ENCODE measurements at places on chromosomes 16 and 17.

DNA sequence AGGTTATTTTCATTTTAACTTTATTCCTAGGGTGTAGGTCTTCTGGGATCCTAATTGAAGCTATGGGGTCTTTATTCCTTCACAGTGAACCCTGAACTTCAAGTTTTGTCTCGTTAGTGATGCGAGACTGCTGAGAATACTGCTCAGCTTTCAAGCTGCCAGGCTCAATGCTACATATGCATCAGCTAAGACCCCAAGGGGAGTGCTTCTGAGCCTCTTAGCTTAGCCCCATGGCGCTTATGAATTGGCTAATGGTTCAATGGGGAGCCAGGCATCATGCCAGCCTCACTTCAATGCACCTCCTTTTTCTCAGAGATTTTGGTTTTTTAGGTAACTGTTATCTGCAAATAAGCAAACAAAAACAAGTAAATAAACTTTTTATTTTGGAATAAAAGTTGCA is 94.1 kb upstream of the SIAH1 start:
- DNase-seq: no peak

GRCh38 chr16:50463581-50464324 is 84.4 kb upstream of the NKD1 start:
- DNase-seq: no peak

DNA sequence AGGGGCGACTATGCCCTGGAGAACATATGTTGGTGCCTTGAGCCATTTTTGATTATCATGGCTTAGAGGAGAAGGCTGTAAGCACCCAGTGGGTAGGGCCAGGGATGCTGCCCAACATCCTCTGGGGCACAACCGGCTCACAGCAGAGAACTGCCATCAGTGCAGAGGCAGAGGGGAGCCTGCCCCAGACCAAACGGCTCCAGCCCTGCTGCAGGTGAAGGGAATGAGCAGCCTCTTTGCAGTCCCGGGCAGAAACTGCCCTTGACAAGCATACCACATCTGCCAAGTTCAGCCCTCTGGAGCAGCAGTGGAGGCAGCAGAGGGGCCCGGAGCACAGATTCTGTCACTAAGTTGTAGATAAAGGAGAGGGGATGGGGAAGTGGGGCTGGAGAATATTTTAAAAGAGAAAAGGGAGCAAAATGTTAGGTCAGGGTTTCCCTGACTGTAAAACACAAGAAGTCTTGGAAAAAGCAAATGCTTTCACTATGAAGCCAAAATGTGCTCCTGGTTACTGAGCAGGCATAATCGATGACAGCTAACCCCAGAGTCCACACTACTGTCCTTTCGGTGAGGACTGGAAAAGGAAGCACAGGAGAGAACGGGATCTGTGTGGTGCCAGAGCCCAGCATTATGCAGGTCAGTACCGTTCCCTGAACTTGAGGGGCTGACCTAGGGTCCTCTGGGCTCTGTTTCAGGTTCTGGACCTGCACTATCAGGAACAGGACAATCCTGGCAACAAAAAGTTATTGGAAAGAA is 72.0 kb downstream of the CREBBP start:
- no peak for DNase-seq

DNA sequence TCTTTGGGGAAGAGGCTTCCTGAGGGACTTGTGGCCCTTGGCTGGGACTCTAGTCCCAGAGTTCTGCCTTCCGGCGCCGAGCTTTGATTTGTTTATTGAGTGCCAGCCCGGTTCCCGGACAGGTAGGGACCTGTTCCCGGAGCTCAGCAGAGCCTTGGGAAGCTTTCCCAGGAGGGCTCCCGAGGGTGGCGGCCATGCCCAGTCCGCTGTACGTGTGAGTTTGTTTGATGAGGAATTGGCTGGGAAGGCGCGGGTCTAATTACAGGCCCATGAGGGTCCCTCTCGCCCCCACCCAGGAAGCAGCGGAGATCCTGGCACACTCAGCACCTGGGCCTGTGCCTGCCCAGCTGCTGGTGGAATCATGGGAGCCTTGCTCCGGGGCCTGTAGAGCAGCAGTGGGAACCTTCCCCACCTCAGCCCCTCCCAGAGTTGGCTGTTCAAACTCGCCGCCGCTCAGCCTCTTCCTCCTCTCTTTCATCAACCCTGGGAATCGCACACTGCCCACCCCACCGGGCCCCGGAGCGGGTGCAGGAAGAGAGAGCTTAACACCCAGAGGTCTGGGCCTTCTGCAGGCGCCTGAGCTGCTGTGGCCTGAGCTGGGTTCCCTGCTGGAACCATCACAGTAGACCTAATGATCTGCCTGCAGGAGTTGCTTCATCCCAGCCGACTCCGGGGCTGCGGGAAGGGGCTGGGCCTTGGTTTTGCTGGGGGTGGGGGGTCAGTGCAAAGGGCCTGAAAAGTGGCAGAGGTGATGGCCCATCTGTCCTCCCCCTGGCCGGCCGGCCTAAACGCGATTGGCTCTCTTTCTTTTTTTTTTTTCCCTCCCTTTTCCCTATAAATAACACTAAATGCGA is 313.7 kb downstream of the SEC14L1 start:
- peak; percentile 44 for DNase-seq

GRCh38 chr17:82301916-82302567 is 15.4 kb downstream of the CD7 start:
- no peak for DNase-seq

DNA sequence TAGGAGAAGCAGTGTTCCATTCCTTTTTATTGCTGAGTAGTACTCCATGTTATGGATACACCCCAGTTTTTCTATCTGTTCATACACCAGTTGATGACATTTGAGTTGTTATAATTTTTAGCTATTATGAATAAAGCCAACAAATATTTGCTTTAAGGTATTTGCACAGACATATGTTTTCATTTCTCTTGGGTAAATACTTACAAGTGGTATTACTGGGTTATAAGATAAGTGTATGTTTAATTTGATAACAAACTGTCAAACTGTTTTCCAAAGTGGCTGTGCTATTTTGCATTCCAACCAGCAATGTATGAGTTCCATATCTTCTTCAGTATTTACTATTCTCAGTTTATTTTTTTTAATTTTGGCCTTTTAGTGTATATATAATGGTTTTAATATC is 27.7 kb upstream of the GFOD2 start:
- DNase-seq: no peak

GRCh38 chr16:29656688-29657523 is 6.1 kb upstream of the SPN start:
- no peak for DNase-seq

- DNase-seq: no peak
These were observed 30.3 kb downstream of the ASPA start for GRCh38 chr17:3506054-3506453.

DNA sequence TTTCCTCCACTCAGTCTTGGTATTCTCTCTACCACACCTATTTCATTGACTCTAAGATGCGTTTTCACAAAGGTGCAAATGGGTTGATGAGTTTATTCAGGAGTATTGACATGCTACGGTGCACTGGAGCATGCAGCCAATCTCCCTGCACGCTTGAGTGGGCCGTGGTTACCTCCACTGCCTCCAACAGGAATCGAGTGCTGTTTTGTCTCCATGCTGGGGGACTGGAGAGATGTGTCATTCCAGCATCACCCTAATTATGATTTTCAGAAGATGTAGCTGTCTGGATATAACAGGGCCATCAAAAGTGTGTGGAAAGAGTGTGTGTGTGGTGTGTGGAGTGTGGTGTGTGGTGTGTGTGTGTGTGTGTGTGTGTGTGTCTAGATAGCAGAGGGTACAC is 351.6 kb upstream of the ZFHX3 start:
- DNase-seq: no peak

DNA sequence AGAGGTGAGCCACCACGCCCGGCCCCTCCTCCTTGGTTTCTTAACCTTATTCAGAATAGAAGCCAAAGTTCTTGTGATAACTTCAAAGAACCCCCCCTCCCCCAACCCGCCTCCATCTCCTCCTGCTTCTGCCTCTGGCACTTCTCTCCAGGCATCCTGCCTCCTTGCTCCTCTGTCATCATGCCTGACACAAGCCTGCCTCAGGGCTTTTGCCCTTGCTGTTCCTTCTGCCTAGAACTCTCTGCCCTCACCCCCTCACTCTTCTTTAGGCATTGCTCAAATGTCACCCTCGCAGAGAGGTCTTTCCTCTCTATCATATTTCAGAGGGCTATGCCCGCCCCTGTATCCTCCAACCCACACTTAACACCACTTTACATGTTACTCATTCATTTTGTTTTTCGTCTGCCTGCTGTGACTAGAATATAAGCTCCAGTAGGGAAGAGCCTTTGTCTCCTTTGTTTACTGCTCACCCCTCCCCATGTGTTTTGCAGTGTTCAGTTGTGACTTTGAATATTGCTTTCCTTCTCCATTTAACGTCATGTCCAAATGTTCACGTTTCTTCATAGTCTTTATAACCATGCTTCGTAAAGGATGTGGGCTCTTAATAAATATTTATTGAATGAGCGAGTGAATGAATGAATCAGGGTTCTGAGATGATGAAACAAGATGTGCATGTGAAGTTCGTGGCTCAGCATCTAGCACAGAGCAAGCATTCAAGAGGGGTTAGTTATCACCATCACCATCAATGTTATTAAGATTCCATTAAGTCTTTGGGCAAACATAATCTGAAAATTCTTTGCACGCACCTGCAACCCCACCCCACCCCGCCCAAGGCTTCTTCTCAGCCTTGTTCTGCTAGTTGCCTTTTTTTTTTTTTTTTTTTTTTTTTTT is 186.2 kb upstream of the WSCD1 start:
- no peak for DNase-seq

DNA sequence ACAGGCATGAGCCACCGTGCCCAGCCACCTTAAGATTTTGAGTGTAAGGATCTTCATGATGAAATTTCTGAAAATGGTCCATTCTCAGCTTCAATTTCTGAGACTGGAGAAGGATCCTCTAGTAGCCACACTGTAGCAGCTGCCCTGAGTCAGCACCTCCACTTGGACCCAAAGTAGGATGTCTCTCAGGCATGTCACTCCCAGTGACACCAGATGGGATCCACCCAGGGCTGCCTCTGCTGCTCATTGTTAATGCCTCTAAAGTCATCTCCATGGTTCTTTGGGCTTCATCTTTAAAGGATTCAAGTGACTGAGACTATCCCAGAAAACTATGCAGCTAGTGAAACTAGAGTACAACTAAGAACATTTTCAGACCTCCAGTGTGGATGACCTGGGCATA is 7.9 kb downstream of the PLD6 start:
- DNase-seq: no peak

DNA sequence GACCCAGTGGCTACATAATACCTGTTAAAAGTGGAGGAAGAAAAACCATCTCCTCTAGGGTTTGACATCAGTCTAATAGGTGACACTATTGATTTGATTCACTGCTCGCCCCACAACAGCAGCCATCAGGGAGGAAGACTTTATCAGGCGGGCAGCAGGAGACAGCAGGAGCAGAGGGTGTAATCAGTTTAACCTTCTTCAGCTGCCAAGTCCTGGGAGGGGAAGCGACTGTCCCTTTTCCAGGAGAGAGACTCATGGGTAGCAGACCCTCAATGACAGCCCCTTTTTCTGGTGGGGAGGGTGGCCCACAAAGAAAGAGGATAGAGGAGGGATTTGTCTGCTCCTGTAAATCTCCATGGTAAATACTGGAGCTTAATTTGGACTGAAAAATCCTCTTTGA is 291.8 kb downstream of the HAPSTR1 start:
- no peak for DNase-seq

GRCh38 chr17:1880851-1881630 is 51.2 kb downstream of the RPA1 start:
- no peak for DNase-seq

GRCh38 chr17:48368352-48368908 is 61.6 kb downstream of the SKAP1 start:
- DNase-seq: no peak

- DNase-seq: no peak
These were observed 108.0 kb downstream of the SKAP1 start for GRCh38 chr17:48322060-48322459.

- no peak for DNase-seq
These were observed 4.5 kb downstream of the MINK1 start for GRCh38 chr17:4837471-4838308.

DNA sequence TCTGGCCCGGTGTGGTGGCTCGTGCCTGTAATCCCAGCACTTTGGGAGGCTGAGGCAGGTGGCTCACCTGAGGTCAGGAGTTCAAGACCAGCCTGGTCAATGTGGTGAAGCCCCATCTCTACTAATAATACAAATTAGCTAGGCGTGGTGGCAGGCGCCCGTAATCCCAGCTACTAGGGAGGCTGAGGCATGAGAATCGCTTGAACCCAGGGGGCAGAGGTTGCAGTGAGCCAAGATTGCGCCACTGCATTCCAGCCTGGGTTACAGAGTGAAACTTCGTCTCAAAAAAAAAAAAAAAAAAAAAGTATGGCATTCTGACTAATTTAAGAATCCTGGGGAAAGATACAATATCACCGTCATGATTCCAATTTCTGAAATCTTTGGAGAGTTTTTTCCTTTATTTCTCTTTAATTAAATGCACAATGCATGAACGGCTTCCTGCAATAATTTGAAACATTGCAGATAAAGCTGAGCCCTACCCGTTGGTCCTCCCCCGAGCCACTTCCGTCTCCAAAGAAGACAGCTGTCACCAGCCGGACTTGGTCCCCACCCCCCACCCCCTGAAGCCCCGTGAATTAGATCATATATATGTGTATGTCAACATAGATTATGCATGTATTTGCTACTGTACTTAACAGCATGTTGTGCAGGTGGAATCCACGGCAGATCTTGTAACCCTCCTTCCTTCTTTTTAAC is 142.6 kb upstream of the PLCG2 start:
- peak; percentile 77 for DNase-seq

- peak; percentile 83 for DNase-seq
These were observed 27.8 kb downstream of the CASKIN2 start for GRCh38 chr17:75487351-75488070.

- DNase-seq: no peak
These were observed 22.5 kb upstream of the SP6 start for GRCh38 chr17:47873200-47874090.

GRCh38 chr17:51347851-51348584 is 87.7 kb downstream of the UTP18 start:
- no peak for DNase-seq

GRCh38 chr17:76386966-76387765 is 2.8 kb downstream of the SPHK1 start:
- DNase-seq: no peak

- no peak for DNase-seq
These were observed 70.2 kb downstream of the ARHGAP44 start for GRCh38 chr17:12859520-12859919.

DNA sequence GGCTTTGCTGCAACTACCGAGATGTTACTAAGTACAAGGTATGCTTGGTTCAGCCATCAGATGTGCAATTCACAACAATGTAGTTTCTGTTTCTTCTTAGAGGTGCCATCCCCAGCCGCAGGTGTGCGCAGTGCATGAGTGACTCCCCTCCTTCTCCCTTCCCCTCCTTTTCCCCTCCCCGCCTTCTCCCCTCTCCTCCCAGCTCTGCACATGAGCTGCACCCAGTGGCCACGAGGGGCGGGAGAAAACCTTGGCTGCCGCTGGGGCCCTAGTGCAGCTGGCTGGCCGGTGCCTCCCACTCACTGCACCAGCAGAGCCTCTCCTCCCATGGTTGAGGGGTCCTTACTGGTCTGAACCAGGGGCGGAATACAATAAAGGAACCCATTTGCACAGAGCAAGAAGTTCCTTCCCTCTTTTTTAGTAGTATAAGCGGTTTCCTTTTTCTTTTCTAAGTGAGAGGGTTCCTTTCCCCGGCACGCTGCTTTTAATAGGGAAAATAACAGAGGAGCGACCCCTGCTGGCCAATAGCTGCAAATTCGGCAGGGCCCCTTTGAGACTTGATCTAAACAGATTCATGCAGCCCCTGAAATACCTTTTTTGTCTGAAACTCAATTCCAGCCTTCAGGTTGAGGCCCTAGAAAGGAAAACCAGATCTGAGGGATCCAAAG is 7.8 kb upstream of the CCL15 start:
- DNase-seq: peak; percentile 42

GRCh38 chr16:67976205-67976604 is 4.1 kb downstream of the DPEP3 start:
- no peak for DNase-seq

All from MV-4-11 (cell line).